A549 (cell line): ENCODE measurements at places on chromosomes 6 and 20. TPM values are rescaled to one million over a fixed set of nuclear protein-coding genes. Genes with fewer than 3 reads are reported as not detected.

Gene ZNF165
- polyA plus RNA-seq: 0.62 to 0.76 TPM (median 0.63 TPM) in 3 replicates

Gene STMN3
- polyA plus RNA-seq: 3.2 to 5.0 TPM (median 3.8 TPM) in 3 replicates

Gene HMGA1
- polyA plus RNA-seq: 241 to 280 TPM (median 249 TPM) in 3 replicates

Gene JPH2
- polyA plus RNA-seq: 2.6 to 3.4 TPM (median 3.3 TPM) in 3 replicates

Gene CGAS
- polyA plus RNA-seq: 4.7 to 4.9 TPM (median 4.9 TPM) in 3 replicates

Gene HLA-DPA1
- 0.09 TPM in 1 of 3 replicates, not detected in the others for polyA plus RNA-seq

Gene SLC22A7
- polyA plus RNA-seq: not detected in 3 replicates
